ENCODE measurements at places on chromosomes 1 and 21.

DNA sequence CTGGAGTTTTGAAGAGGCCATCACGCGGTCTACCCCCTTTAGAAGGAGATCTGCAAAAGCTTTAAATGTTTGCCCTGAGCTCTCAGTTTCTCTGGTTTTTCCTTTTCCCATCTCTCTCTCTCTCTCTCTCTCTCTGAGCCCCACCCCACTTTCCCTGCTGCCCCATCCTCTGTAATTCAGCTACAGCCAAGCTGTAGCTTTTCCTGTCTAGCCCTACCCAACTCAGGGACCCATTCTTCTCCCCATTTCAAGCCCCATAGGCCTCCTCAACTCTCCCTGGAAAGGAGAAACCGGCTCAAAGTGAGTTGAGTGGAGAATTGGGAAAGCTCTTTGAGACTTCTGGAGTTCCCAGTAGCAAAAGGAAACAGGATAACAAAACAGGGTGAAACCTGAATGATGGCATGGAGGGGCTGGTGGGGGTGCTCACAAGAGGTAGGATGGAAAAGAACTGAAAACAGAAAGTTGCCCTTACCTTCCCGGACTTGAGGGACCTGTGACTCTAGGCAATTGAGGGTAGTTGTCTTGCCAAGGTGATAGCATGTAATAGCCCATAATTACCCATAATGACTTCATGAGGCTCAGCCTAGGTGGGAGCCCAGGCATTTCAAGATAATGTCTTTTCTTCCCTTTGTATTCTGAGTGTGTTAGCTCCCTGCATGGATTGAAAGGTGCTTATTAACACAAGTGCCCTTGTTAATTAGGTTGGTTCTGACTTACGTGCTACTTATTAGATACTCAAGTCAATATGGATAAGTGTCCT is 84.9 kb downstream of the SLC16A1 start:
- no peak for DNase-seq

DNA sequence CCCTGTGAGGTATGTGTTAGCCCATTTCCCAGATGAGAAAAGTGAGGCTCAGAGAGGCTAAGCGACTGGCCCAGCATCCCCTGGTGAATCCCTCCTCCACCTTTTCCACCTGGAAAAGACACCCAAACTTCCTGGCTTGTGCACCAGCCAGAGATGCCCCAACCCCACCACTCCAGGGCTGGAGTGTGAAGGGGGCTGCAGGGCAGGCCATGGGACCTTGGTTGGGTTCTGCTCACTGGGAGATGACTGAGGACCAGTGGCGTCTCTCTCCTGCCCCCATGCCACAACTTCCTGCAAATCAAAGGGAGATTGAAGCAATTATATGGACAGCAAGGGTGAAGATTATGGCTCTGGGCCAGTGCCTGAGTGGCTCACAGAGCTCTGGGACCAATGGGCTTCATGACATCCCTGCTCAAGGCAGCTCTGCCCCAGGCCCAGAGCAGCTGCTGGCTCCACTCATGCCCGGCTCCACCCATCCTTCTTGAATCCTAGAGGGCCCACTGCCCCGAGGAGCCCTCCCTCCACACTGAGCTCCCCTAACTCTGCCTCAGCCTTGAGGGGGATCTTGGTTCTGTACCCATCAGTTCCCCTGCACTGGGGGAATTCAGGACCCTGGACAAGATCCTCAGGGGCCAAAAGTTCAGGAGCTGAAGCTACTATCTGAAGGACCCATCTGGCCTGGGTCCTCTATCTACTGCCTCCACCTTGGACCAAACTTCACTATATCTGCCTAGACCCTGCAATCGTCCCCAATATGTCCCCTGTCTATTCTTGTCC is 416.9 kb downstream of the PTPRU start:
- DNase-seq, result no peak

GRCh38 chr1:22526098-22526497 is 37.2 kb upstream of the EPHA8 start:
- DNase-seq, result no peak

- DNase-seq, result peak; percentile 11
Observed at GRCh38 chr1:1196431-1197187, 9.8 kb downstream of the TNFRSF18 start.

DNA sequence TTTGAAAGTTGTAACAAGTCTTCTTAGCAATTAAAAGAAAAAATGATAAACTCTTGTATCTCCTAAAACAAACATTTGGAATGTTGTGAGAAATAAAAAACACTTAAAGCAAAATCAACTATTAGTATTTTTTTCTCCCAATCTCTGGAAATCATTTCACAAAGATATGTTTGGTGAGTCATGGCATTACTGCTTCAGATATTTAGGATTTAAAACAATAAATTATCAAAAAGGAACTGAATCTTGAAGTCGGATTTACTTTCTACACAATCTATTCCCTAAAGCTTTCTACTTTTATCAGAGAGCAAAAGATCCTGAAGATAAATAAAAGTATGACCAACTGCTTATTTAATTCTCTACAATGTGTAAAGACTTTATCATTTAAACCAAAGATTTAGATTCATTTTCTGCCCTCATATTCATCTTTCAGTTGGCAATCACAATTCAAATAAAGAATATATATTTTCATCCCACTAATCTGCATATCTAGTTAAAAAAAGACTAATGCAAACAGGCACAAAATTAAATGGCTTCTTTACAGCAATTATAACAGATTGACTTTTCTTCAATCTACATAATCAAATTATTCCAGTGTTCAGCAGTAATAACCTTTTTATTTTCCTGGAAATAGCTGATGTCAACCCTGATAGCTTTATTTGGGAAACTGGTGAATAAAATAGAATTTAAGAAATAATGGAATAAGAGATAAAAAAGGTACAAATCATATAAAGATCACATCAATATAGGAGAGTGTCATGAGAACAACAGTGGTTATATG is 230.0 kb downstream of the COP1 start:
- DNase-seq, result no peak

- DNase-seq, result no peak
Observed at GRCh38 chr1:109309347-109309746, 2.5 kb upstream of the MYBPHL start.

DNA sequence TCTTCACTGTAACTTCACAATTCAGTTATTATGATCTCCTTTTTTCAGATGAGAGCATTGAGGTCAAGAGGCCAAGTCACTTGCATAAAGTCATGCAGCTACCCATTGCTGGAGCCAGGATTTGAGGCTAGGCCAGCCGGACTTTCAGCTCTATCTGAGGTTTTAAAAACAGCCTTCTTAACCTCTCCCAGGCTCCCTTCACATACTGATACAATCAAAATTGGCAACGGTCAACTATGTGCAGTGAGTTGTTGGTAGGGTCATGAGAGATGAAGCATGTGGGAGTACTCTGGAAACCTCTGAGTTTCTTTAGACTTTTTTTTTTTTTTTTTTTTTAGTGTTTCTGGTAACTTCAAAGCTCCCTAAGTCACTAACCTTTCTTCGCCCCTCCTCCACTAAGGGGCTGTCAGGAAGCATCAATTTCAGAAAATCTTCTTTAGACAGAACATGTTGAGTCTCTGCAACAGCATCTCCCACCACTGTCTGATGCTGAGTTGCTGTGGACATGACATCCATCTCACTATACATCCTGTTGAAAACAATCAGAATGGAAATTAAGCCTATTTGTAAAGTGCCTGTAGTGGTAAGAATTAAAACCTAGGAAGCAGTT is 201.8 kb downstream of the SIPA1L2 start:
- DNase-seq, result no peak

DNA sequence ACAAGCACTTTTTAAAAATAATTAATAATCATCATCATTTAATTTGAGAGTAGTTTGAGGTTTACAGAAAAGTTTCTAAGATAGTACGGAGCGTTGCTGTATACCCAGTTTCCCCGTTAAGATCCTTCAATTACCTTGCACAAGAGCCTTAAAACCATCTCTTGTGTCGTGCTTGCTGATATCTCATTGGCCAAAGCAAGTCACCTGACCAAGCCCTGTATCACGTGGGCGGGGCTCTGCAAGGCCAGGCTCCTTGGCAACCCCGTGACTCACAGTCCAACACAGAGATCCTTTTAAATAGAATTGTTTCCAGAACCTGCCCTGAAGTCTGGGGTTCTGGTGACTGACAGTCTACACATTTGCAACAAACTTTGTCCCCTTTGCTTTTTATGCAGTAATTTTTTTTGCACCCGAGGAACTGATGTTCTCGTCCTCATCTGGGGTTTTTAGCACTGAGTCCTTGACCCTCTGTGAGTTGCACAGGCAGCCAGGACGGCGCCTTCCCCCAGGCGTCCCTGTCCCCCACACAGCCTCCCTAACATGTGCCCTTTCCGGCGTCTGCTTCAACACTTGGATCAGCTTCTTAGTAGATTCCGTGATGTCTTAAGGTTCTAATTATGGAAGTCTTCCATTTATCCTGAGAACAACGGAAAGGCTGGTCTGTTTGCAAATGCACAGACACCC is 183.3 kb upstream of the TMEM51 start:
- no peak for DNase-seq

GRCh38 chr1:154222518-154222917 is 1.8 kb downstream of the UBAP2L start:
- no peak for DNase-seq

- no peak for DNase-seq
Observed at GRCh38 chr1:207962716-207963426, 51.9 kb upstream of the CD34 start.

DNA sequence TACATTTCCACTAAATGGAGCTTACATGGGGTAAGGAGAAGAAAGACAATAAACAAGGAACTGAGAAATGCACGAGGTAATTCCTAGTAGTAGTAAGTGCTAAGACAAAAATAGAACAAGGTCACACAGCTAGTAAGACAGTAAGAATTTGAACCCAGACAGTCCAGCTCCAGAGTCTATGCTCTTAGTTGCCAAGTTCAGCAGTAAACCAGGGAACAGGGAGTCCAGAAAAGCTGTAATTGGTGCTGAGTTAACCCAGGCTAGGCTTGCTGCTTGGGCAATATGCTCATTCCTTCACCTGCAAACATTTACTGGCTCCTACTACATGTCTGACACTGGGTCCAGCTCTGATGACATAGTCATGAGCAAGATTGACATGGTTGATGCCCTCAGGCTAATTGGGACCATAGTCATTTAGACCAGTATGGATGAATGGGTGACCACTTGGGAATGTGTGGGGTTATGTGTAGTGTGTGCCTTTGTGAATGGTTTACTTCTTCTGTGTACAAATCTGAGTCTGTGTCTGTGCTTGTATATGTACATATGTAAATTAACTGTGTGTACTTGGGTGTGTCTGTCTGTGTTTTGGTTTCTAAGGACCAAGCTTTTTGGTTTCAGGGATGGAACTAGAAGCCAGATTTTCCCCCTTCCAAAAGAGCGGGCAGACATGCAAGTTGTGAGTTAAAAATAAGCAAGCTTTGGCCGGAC is 2.0 kb downstream of the GPX7 start:
- no peak for DNase-seq

- no peak for DNase-seq
Observed at GRCh38 chr1:213231795-213232231, 180.8 kb downstream of the RPS6KC1 start.

DNA sequence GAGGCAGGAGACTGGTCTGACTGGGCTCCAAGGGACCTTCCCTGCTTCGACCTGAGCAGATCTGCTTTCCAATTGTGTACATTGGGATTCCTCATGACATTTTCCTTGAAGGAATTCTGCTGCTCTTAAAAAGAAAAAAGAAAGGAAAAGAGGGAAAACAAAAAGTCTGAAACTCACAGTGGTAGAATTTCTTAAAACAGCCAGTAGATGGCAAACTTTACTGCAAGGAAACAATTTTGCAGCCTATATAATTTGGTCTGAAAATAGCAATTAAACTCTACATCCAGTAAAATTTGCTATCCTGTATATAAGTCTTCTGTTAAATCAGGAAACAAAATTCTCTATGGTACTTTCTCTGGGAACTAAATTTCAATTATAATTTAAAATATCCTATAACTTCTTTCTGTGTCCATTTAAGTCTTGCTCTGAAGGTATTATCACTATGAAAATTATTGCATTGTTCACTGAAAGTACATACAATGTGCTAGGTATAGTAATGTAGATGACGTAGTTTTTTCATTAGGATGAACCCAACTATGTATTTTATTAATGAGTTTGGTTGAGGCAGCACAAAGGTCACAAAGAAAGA is 59.8 kb downstream of the CRB1 start:
- DNase-seq, result no peak

- no peak for DNase-seq
Observed at GRCh38 chr1:157301477-157302198, 163.4 kb upstream of the ETV3 start.

DNA sequence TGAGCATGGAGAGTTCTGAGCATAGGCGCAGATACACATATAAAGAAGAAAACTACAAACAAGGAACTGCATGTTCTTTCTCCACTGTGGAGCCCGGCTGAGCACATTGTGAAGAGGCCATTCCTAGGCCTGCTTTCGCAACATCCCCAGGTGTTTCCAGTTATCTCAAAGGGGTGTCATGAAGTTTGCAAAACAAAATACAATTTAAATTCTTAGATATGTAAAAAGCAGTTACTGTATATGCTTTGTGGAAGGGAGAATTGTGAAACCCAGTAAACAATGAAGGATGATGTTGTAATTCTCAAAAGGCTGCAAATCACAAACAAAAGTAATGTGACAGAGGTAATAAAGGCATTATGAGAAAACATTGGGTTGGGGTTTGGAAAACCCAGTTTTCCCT is 98.6 kb upstream of the ZNF644 start:
- no peak for DNase-seq
